Activated CD8-positive, alpha-beta memory T cell treated with anti-CD3 and anti-CD28 coated beads for 48 hours (primary cell): ENCODE measurements at places on chromosomes 1 and 21.

GRCh38 chr21:42565206-42565810 lies 51.7 kb downstream of the SLC37A1 start:
- no peak for DNase-seq

DNA sequence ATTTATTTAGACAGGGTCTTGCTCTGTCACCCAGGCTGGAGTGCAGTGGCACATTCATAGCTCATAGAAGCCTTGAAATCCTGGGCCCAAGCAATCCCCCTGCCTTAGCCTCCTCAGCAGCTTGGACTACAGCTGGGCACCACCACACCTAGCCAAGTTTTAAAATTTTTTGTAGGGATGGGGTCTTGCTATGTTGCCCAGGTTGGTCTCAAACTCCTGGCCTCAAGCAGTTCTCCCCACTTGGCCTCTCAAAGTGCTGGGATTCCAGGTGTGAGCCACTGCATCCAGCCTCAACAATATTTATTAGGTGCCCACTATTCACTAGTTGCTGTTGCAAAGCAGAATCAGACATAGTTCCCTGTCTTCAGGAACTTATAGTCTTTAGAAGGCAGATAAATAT lies 14.1 kb upstream of the GPX7 start:
- DNase-seq: no peak

DNA sequence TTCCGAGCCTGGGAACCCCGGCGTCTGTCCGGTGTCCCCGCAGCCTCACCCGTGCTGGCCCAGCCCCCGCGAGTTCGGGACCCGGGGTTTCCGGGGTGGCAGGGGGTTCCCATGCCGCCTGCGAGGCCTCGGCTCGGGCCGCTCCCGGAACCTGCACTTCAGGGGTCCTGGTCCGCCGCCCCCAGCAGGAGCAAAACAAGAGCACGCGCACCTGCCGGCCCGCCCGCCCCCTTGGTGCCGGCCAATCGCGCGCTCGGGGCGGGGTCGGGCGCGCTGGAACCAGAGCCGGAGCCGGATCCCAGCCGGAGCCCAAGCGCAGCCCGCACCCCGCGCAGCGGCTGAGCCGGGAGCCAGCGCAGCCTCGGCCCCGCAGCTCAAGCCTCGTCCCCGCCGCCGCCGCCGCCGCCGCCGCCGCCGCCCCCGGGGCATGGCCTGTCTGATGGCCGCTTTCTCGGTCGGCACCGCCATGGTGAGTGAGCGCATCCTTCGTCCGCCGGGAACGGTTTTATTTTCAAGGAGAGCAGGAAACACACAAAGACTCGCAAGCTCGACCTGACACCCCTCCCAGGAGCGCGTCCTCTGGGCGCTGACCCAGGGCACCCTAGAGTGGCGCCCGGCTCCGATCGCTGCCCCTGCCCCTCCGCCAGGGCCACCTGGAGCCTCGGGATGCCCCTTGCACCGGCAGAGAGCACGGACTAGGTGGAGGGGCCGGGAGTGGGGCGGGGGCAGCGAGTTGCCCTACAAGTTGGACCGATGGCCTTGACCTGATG lies at the start of gene ABCG1:
Gene ABCG1 (plus strand): TSS at position 305 of the 770 bp plus-strand sequence. CDS start 123 bp downstream, at position 428.
- DNase-seq: no peak

DNA sequence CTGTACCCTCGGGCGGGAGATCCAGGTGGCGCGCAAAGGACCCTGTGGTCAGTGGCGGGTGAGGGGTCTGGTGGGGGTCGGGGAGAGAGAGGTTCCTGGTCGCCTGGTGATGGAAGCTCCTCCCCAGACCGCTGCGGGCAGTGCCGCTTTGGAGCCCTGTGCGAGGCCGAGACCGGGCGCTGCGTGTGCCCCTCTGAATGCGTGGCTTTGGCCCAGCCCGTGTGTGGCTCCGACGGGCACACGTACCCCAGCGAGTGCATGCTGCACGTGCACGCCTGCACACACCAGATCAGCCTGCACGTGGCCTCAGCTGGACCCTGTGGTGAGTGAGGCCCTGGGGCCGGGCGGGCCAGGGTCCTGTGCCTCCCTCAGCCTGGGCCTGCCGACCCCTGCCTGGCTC lies 23.5 kb downstream of the AGRN start:
- DNase-seq: no peak

DNA sequence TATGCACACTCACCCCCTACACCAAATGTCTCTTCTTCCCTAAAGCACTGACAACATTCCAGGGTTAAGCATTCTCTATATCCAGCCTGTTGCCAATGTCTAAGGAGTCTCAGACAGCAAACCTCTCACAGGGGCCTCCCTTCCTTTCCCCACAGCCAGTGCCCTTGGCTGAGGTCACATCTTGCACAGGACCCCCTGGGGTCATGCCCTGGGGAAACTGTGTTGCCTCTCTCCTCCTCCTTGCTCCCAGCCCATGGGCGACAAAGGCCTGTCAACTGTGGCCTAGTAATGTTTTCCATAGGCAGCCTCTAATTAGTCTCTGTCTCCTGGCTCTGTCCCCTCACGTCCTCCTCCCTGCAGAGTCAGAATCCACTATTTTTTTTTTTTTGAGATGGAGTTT lies 54.6 kb downstream of the NENF start:
- no peak for DNase-seq

- DNase-seq: no peak
Measured at GRCh38 chr1:15850471-15851001, 3.0 kb downstream of the SPEN start.

DNA sequence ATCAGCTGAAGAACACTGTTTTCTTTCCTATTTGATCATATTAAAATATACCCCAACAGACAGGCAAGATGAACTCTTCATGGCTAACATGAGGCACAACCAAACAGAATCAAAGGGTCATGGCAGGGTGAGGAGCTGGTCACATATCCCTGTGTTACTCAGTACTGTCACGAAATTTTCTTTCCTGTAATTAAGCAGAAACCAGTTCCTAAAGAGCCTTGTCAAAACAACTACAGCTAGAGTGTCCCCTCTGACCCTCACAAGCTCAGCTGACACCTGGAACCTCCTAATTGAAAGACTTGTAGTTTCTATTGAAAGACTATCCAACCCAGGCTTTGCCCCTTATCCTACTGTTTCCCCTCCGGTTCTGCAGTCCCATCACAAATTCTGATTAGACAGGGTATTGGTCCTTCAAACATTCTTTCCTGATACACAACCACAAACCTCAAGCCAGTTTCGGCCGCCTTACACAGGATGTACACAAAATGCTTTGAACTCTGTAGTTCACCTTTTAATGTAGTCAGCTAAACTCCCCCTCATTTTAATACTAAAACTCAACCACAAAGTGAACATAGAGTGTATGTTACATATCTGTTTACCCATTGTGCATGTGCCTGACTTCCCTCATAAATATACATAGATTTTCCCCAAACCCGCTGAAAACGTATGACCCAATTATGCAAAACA lies 651.9 kb downstream of the MRPL39 start:
- no peak for DNase-seq

DNA sequence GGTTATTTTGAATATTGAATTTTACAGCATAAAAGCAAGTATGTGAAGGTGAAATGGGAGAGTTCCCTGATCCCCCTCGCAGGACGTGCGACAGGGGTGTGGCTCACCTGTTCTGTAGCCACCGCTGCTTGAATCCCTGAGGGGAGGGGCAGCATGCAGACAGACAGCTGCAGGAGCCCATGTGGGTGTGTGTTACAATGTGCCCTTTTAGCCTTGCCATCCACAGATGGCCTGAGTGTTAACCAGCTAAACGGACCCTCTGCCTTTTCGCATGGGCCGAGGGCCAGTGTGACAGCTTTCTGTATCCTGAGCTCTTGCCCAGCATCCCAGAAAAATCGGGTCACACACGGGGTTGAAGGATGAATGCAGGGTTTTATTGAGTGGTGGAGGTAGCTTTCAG lies 43.3 kb downstream of the JAM2 start:
- no peak for DNase-seq

DNA sequence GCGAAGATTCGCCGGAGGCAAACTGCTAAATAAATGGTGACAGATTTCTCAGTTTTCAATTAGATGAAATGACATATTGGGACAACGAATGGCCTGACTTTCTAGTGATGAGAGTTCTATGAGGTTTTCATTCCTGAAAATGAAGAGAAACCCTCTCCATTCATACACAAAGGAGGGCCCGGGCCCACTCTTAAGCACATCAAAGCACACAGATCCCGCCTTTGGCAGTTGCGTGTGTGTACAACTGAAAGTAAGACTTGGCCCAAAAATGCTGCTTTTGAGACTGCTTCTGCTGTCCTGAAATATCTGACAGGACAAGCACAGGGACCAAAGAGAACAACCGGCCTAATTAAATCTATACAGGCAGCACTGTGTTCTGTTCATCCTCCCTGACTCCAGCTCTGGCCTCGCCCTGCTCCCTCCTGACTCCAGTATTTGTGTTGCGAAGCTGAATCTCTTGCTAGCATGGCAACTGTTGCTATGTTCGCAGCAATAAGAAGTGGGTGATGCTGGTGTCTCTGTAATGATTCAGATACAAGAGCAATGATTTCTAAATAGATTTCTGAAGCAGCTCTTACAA lies 7.4 kb downstream of the LRRC53 start:
- no peak for DNase-seq

DNA sequence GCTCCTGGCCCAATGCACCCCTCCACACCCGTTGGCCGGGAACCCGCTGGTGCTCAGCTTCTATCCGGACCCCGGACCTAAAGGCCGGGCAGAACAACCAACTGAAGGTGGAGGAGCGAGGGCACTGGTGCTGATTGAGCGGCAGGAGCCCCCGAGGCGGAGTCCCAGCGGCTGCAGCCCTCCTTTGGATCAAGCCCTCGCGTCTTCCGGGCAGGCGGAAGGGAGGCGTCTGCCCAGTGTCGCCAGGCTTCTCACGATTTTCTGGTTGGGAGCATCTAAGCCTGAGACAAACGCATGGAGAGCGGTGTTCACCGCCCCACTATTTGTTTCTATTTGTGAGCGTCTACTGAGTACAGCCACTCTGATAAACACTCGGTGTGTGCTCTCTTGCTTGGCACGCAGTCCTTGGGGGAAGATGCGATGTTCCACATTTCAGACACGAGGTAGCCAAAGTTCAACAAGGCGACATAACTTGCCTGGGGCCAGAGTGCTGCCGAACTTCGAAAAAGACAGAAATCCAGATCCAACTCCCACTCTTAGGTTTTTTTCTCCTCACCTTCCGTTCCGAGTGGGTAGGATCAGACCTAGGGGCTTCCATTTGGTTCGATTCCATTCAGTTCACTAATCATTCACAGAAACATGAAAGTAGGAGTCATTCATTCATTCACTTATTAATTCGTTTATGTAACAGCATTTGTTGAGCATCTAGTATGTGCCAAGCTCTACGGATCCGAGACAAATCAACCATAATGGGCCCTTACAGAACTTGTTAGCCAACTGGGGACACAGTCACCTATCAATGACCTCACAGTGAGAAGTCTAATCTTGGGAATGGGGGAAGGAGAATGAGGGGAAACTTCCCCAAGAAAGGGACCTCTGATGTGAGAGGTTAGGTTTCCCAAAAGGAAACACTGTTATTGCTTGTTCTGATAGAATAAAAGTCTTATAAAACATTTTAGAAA lies 4.9 kb upstream of the DMRTA2 start:
- no peak for DNase-seq
